ENCODE measurements at places on chromosomes 2 and 18.

GRCh38 chr2:234422273-234422732 is 74.6 kb downstream of the ARL4C start:
- DNase-seq, result no peak

DNA sequence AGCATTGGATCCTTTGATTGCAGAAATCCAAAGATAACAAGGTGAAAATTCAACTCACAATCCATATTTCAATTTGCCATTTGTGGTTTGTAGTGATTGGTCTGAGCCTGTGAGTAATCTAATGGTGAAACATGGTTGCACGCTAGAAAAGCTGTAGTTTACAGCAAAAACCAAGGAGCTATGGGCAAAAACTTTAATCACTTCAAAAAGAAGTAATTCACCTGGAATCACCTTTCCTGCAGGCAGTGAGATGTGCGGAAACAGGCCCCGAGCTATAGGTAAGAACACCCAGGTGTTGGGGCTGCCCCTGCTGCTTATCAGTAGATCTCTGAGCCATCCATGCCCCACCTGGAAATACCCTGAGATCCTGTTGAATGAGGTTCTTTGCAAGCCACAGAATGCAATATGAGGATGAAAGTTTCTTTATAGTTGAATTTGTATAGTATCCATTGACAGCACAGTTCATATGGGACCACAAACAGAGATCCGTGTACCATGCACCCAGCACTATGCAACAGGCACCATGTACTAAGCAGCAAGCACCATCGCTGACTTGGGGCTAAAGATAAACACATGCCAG is 208.2 kb downstream of the SPP2 start:
- no peak for DNase-seq

DNA sequence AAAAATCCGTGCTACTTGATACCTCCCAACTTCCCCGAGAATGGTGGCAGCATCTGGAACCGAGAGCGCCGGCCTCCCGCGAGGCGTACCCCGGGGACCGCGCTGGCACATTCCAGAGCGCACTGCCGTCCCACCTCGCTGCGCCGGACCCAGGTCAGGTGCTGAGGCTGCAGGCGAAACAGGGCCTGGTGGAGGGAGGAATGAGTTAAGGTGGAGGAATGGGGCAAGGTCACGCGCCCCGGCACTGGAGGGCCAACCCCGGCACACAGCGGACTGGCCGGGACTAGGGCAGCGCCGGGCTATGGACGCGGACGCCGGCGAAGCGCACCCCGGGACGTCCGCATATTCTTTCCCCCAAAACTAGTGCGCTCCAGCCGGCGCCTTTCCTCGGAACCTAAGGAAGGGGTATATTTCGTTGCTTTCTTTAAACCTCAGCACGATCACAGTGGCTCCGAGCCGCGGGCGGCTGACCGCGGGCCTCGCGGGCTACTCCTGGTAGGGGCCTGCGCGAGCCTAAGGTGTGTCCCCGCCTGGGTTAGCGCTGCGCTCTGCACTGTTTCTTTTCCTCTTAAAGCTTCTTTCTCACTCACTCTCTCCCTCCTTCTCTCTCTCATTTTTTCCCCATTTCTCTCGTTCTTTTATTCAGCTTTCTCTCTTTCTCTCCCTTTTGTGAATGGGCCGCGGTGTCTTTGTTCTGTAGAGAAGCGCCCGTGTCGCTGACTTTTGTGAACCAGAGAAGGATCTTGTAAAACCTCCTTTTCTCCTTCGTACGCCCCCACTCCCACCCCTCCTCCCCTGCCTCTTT is 2.1 kb upstream of the OTX1 start:
- no peak for DNase-seq

GRCh38 chr2:98388081-98388480 is 41.8 kb downstream of the CNGA3 start:
- no peak for DNase-seq

GRCh38 chr18:79487801-79488201 is 92.1 kb downstream of the NFATC1 start:
- DNase-seq, result no peak

- no peak for DNase-seq
Observed at GRCh38 chr2:48600917-48601316, 16.7 kb upstream of the GTF2A1L start.

- no peak for DNase-seq
Observed at GRCh38 chr2:102999958-103000357, 238.1 kb downstream of the TMEM182 start.

DNA sequence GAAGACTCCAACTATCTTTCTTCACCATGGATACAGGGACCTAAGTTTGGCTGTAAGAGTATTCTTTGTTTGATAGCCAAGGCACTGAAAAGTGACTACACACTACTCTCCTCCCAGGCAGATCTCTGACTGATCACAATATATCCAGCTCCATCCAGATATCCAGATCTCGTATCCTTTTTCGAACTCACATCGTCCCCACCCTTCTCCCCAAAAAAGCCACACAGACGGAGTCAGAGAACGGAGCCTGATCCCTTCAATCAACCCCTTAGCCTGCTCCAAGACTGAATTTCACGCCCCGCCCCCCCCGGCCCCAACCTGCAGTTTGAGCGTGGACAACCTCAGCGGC is 533 bp downstream of the DHX57 start:
- no peak for DNase-seq

DNA sequence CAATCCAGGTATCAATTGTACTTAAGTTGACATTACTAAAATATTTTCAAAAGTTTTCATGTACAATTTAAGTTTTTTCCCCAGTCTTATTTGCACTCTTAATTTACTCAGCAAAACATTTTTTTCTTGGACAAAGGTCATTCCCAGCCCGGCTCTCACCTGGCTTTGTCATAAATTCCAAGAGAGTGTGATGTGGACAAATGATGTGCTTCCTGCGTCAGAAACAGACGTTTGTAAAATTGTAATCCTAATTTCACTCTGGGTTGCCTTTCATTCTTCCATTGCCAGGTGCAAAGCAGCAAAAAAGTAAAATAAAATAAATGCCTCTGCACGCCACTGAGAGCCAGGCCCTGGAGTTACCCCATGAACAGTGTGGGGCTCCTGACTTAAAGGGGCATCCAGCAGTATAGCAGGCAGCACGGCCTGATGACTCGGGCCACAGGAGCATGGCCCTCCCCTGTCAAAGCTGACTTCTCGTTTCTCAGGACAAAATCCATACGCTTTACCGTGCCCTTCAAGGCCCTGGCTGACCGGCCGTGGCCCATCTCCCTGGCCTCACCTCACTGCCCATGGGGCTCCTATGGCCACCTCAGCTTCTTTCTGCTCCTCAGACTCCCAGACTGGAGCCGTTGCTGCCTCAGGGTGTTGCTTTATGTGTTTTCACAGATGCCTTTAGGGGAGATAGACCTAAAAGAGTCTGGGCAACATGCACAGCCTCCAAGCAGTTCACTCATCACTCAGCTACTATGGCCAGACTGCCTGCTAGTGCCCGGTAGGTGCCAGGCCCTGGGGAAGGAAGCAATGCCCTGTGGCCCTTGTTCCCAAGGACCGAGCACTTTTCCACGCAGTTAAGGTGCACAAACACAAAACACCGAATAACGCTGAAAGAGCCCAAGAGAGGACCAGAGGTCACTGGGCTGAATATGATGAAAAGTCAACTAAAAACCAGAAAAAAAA is 7.6 kb upstream of the TMEM185B start:
- no peak for DNase-seq

DNA sequence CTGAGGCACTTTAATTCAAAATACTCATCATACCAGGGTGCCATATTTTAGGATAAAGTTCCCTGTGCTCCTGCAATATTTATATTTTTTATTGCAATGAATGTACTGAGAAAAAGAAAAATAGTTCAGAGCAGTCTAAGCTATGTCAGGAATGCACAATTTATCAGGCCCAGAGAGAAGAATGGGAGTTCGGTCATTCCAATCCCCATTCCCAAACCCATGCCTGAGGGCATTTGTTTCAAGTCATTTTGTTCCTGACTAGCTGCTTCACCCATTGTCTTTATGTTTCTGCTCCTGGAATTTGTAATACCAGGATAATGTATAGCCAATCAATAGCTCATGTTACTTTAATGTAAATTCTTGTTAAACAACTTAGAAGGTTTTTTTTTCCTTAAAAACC is 24.4 kb upstream of the FTCDNL1 start:
- no peak for DNase-seq

All from stimulated activated CD8-positive, alpha-beta memory T cell treated with anti-CD3 and anti-CD28 coated beads, Interleukin-4, amount 100 ng/mL, for 1 hour (primary cell).